Fibroblast of skin of right quadriceps (primary cell): ENCODE measurements at places on chromosomes 16 and 17.

GRCh38 chr17:18217412-18218015 is 7.9 kb upstream of the LLGL1 start:
- peak; percentile 46 for DNase-seq

- DNase-seq: no peak
These were observed 1.3 kb downstream of the SRL start for GRCh38 chr16:4240624-4241023.

GRCh38 chr16:76837872-76838271 is 353.1 kb upstream of the MON1B start:
- no peak for DNase-seq

- DNase-seq: peak; percentile 49
These were observed 1.1 kb upstream of the CHRNB1 start for GRCh38 chr17:7443499-7444485.

DNA sequence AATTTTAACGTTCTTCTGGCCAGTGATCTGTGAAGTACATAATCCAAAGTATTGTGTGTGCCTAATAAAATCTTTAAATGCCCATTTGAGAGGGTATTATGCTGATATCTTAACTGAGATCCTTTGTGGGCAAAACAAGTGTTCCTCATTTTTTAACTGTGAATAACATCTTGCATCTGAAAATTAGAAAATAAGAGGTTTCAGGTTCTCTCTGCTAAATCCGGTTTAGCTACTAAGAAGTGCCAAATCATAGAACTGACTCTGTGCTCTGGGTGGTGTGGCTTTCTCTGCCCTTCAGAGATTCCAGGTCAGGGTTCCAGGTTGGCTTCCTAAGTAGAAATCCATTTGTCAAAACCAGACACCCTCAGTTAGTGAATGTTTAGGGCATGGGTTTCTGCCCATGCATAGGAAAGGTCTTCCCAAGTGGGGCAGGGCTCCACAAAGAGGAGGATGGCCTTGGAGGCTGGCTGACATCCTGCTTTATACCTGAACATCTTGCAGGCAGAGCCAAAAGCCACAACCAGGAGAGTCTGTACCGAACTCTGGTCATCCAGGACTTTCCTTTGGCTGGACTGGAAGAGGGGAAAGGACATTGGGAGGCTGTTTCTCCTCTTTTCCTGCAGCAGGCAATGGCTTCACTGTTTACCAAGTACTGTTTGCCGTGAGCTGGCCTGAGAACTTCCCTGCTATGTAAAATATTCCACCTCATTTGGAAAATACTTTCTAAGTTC is 8.5 kb downstream of the ALDH3A2 start:
- DNase-seq: no peak

DNA sequence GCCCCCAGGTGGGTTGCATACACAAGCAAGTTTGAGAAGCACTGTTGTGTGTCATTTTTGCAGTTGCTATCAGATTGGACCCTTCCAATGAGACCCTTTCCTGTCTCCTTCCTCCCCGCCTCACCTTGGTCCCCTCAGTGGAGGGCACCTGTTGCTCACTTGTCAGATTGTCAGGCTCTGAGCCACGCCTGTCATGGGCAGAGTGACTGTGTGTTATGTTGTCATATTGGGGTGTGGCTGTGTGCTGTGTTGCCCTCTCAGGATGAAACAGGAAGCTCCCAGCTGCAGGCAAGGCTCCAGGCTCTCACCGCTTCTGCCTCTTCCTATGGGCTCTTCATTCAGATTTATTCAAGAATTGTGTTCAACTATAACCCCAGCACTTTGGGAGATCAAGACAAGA is 302.9 kb downstream of the CPPED1 start:
- no peak for DNase-seq

DNA sequence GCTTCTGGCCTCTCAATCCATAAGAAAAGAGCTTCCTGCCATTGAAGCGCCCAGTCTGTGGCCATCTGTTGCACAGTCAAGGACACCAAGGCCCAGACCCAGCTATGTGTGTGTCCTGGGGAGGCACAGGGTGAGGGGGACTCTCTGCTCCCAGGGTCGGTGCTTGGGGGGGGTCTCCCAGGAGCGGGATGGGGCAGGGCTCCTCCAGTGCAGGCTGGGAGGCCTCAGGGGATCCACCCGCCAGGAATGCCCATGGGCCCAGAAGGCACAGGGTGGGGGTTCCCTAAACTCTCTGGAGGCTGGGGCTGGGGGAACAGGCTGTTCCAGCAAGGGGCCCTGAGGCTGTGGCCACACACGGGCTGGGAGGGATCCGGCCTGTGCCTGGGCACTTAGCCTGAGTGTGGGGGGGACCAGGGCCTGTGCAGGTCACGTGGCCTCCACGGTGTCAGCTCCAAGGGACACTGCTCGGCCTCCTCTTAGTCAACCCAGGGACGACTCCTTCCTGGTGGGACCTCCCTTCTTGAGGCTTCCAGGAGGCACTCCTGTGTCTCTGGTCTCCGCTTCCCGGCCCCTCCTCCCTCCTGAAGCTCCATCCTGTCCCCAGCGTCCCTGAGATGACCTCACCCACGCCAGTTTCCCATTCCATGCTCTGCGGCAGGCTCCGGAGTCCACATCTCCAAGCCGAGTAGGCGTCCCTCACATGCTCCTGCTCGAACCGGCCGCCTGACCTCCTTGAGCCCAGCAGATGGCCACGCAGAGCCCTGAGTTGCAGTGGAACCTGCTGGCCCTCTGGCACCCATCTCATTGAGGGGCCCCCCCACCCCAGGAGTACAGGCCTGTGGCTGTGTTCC is 23.1 kb upstream of the BAHCC1 start:
- no peak for DNase-seq

- no peak for DNase-seq
These were observed 482.7 kb upstream of the EEF2KMT start for GRCh38 chr16:5580296-5580695.

DNA sequence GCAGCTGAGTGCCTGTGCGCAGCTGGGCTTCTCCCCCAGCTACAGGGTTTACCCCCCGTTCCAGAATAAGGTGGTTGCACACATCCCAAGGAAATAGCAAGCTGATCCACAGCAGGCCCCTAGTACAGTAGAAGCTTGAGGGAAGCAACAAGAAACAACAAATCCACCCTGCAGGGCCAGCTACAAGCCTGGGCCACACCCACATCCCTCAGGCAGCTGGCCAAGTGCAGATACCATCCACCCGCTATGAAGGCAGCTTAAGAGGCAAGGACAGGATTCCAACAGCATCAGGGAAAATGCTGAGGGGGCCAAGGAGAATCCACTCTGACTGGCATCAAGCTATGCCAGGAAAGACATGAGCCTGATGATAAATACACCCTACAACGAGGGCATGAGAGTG is 66.9 kb upstream of the RCVRN start:
- peak; percentile 66 for DNase-seq

DNA sequence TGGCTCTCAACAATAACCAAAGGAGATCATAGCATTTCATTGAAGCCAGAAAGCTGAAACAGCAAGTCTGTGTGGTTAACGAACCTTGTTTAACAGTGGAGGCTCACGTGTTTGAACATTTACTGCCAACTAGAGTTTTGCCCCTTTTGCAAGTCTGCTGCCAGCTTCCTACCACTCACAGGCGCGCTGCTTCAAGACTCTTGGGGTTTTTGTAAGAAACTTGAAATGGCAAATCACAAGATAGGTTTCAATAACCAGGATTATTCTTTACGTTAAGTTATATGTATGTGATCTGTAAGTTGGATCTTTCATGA is 1.2 kb downstream of the SNTB2 start:
- DNase-seq: no peak

- no peak for DNase-seq
These were observed 10.2 kb upstream of the DEF8 start for GRCh38 chr16:89938175-89938885.

- peak; percentile 47 for DNase-seq
These were observed 17.0 kb upstream of the LHX1 start for GRCh38 chr17:36920032-36921005.

DNA sequence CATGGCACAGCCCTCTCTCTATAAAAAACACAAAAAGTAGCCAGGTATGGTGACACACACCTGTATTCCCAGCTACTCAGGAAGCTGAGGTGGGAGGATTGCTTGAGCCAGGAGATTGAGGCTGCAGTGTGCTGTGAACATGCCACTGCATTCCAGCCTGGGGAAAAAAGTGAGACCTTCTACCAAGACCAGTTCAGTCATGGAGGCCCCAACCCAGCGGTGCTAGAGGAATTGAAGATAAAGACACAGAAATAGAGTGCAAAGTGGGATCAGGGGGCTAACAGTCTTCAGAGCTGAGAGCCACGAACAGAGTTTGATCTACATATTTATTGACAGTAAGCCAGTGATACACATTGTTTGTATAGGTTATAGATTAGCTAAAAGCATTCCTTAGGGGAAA is 15.6 kb upstream of the CCL8 start:
- no peak for DNase-seq

- no peak for DNase-seq
These were observed 645 bp downstream of the DNAH17 start for GRCh38 chr17:78576389-78577112.

GRCh38 chr16:22007509-22008214 is at the start of gene MOSMO:
Gene MOSMO, plus strand, starts transcription at chr16:22008111. Its CDS starts 191 bp downstream, at chr16:22008302.
- peak; percentile 49 for DNase-seq

GRCh38 chr16:85385463-85386331 is 227.4 kb upstream of the GSE1 start:
- DNase-seq: no peak
